ENCODE measurements at places on chromosomes 2 and 18.

- no peak for DNase-seq
These were observed 1.7 kb upstream of the DYSF start for GRCh38 chr2:71451705-71452104.

DNA sequence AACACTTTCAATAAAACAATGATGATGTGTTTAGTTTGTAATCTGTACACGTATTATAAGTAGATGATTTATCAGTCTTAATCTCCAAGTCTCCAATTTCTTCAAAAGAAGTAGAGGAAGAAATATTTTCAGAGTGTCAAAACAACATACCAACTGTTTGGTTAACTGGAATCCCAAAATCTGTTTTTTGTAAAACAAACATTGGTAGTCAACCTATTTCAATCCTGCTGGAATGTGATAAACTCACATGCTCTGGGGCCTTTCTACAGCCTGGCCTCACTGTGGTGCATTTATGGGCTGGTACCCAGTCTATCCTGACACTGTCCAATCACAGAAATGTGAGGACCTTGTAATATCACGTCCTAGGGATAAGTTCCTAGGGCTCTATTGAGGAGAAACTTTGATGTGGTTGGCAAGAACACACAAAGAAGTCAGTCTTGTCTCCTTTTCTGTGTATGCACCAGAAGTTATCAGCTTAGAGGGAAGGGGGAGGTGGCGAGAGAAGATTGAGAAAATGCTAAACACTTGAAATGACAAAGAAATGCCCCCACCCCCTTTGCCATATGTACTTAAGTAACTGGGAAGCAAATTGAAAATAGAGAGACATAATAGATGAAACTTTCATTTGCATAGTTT is 47.2 kb downstream of the PRKRA start:
- no peak for DNase-seq

DNA sequence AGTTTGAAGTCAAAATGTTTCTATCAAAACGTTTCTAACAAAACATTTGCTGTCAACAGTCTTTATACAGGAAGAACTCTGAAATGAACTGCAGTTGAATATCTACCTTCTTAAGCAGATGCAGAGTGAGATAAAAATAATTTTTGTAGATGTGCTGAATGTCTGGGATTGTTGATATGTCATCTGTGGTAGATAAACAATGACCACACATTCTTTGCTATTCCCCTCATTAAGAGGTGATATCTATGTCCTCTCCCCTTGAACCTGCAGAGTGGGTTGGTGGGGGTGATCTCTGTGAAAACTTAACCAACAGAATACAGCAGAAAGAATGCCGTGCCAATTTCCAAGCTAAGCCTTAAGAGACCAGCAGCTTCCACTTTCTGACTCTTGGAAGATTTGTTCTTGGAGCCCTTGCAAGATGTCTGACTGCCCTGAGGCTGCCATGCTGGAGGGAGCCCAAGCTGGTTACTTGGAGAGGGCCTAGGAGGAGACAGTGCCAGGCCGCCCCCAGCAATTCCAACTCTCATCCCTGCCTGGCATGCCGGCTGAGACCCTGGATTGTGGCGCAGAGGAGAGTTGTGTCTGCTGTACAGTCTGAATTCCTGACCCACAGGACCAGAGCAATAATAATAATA is 80.8 kb downstream of the COLEC12 start:
- DNase-seq = no peak

- DNase-seq = no peak
These were observed 135.8 kb upstream of the FN1 start for GRCh38 chr2:215571689-215572088.

DNA sequence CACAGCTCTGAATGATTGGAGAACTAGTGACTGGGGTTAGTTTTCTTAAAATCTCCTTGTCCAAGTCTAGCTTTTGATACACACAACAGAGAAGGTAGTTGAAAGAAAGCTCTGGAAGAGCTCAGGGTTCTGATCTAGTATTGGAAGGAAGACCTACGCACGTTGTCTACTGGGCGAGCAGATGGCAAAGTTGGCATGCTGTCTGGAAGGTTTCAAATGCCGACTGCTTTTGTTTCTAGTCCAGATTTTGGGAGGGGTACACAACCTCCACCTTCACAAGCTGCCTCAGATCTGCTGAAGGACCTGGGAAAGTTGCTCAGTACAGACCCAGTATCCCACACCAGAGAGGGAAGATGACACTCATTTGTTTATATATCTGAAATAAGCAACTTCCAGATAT is 507.3 kb downstream of the RNF144A start:
- DNase-seq = no peak

DNA sequence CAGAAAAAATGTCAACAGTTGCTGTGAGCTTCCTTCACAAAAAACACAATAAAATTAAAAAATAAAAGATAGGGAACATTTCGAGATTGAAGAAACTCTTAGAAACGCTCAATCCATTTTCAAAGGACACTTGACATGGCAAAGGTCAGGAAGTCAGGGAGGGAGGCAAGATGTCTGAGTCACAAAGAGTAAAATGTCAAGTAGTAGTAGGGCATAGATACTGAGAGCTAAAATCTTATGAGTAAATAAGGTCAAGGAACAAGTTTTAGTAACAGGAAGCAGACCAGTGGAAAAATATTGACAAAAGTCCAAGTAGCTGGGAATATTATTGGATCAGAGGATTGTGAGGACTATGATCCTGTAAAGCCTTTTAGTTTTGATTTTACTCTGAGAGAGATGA is 495.6 kb downstream of the TMX3 start:
- DNase-seq = no peak

Data from stimulated activated CD4-positive, alpha-beta T cell treated with anti-CD3 and anti-CD28 coated beads, Interleukin-12 subunit alpha, Interleukin-12 subunit beta, amount 100 ng/mL, for 4 hours (primary cell).